ENCODE measurements at places on chromosomes 5 and 9.

DNA sequence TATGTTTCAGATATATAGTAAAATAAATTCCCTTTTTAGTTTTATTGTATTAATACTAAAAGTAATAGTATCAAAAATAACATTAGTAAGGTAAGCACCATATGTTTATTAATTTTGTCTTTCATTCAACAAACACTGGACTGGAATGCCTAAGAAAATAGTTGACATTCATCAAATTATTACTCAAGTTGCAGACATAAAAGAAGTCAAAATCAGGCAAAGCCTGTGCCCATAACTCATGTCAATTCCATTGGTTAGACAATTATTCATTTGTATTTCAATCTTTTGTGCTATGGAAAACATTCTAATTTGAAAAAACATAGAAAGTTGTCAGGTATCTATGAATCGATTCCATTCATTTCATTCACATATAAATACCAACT is 158.9 kb downstream of the CEMIP2 start:
- DNase-seq = no peak

DNA sequence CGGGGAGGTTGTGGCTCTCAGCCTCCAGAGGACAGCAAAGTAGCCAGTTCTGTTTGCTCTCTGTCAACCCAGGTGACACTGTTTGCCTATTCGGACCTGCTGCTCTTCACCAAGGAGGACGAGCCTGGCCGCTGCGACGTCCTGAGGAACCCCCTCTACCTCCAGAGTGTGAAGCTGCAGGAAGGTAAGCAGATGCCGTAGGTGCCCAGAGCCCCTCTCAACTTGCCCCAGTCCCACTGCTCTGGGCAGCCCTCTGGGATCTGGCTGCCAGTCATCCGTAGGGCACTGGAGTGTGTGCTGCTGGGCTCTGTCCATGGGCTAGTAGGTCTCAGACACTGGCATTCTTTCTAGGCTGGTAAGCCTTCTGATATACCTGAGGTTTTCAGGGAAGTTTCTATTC is 59.3 kb downstream of the RGS3 start:
- DNase-seq = no peak

DNA sequence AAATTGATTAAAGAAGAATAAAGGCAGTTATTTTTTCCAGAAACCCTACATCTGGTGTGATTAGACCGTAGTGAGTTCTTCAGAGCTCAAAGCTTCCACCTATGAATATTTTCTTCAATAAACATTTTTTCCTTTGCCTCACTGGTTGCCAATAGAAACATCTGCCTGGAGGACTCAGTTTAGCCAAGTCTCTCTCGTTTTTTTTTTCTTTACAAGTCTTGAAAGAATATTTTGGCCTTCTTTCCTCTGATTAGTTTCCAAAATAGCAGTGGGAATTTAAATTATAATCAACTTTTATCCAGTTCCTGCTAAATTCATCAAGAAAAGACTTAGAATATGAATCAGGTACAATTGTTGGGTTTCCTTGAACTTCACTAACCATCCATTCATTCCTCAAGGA is 897.5 kb downstream of the TLE1 start:
- no peak for DNase-seq

GRCh38 chr9:92480291-92480771 is 2.0 kb downstream of the ASPN start:
- no peak for DNase-seq

DNA sequence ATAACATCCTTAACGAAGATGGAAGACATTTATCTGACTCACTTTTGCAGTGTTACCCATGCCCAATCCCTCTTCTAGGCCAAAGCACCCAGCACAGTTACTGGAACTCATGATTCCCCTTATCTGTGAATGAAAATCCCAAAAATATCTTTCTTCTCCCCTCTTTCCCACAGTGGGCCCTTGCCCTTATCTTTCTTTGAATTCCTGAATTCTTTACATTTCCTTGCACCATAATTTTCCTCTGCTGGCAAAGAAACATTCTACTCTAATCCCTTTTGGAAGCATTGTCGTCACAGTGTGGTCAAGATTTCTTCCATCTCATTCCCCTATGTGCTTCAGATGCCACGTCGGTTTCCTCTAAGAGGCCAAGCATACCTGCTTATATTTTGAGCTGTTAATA is 135.9 kb upstream of the LIFR start:
- DNase-seq = no peak

GRCh38 chr9:133615186-133615585 is 6.0 kb upstream of the FAM163B start:
- no peak for DNase-seq

GRCh38 chr9:104992659-104993058 is 64.7 kb upstream of the ABCA1 start:
- DNase-seq = no peak
